ENCODE measurements at places on chromosomes 5 and 9. TPM values are rescaled to one million over a fixed set of nuclear protein-coding genes. Genes with fewer than 3 reads are reported as not detected.
A peak's percentile ranks its signal among the peaks of the same experiment; 100 is the strongest.

GRCh38 chr5:31898036-31898632 lies 259.2 kb downstream of the PDZD2 start:
- no peaks in the 10 kb centered on the region for H3K4me1 ChIP-seq
- H3K27ac ChIP-seq: no peak overlapping the region
- no peaks in the 10 kb centered on the region for H3K36me3 ChIP-seq
- no peaks in the 10 kb centered on the region for H3K27me3 ChIP-seq

GRCh38 chr5:133403741-133404364 lies 208.5 kb downstream of the FSTL4 start:
- no peaks in the 10 kb centered on the region for H3K4me1 ChIP-seq
- no peaks in the 10 kb centered on the region for H3K27me3 ChIP-seq
- H3K4me3 ChIP-seq: no peak overlapping the region
- no peak overlapping the region for H3K27ac ChIP-seq
- no peak for DNase-seq

- H3K36me3 ChIP-seq: no peaks in the 10 kb centered on the region
- peak overlapping the region; percentile 53 for H3K27ac ChIP-seq
- peaks cover 27% of the 10 kb centered on the region for H3K4me1 ChIP-seq
- H3K27me3 ChIP-seq: no peaks in the 10 kb centered on the region
- DNase-seq: no peak
- H3K4me3 ChIP-seq: peak overlapping the region; percentile 22
Measured at GRCh38 chr9:14992516-14992915, 82.3 kb upstream of the FREM1 start.

- DNase-seq: no peak
- H3K27me3 ChIP-seq: no peaks in the 10 kb centered on the region
- H3K36me3 ChIP-seq: peaks cover 12% of the 10 kb centered on the region
- H3K4me3 ChIP-seq: no peak overlapping the region
- H3K27ac ChIP-seq: no peak overlapping the region
- H3K4me1 ChIP-seq: no peaks in the 10 kb centered on the region
Measured at GRCh38 chr9:126842977-126843799, 17.3 kb upstream of the ZBTB34 start.

DNA sequence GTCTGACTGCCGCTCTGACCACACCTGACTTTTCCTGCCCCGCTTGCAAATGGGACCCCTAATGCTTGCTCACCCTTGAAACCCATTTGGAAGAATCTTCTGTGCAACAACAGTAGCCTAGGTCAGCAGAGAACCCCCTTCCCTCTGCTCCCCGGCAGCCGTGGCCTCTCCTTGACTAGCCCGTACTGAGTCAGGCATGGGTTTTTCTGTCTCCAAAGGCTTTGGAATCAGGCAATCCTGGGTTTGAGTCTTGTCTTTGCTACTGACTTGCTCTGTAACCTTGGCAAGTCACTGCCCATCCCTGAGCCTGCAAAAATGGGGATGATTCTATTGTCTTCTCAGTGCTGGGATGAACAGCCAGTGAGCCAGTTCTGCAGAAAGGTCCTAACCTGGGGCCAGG lies 135.4 kb downstream of the RGS3 start:
- no peak overlapping the region for H3K27ac ChIP-seq
- no peaks in the 10 kb centered on the region for H3K27me3 ChIP-seq
- no peak overlapping the region for H3K4me3 ChIP-seq
- H3K4me1 ChIP-seq: peaks cover 4% of the 10 kb centered on the region
- H3K36me3 ChIP-seq: peaks cover 49% of the 10 kb centered on the region
- no peak for DNase-seq

DNA sequence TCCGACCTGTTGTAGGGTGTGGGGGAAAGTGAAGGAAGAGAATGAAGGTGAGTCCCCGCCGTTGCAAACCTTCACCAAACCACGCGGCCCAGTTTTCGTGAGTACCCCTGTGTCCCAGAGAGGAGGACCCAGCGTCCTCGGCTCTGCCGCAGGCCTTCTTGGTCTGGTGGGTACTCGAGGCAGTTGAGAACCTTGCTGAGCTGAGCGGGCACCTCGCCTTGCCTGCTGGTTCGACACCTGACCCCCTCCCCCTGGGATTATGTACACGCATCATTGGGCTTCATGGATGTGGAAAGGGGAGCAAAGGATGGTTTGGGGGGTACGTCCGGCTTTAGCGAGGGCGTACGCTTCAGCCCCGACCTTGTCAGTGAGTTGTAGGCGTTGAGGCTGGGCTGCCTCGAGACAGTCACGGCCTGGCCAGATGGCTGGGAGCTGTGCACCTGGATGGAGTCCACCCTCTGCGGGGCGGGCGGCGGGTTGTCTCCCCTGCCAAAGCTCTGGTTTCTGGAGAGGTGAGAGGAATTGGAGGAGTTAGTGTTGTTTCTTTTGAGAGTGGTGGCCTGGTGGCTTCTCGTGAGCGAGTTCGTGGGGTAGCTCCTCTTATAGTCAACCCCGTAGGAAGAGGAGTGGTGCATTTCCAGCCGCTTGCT lies 128.1 kb downstream of the SEMA6A start:
- H3K4me3 ChIP-seq: no peak overlapping the region
- no peaks in the 10 kb centered on the region for H3K4me1 ChIP-seq
- H3K27me3 ChIP-seq: no peaks in the 10 kb centered on the region
- H3K27ac ChIP-seq: no peak overlapping the region
- no peaks in the 10 kb centered on the region for H3K36me3 ChIP-seq

DNA sequence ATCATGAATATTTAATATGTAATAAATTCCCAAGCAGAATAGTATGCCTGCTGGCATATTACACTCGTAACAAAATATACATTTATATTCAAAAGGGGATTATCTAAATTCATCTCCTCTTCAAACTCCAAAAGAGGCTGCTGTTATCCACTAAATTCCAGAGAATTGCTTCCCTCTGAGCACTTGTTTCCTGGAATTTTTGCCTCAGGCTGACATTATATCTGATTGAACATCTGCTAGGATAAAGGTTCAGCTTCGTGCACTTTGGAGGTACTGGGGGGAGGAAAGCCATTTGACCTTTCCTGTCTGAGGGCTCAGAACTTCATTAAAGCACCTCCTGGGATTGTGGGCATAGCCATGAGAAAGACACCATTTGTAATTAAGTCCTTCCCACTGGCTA lies 4.3 kb upstream of the HAPLN1 start:
- H3K4me3 ChIP-seq: no peak overlapping the region
- H3K27ac ChIP-seq: no peak overlapping the region
- peaks cover 10% of the 10 kb centered on the region for H3K4me1 ChIP-seq
- peaks cover 49% of the 10 kb centered on the region for H3K27me3 ChIP-seq

The IRX1 gene
- not detected for polyA plus RNA-seq

The KIAA0825 gene
- 0.89 TPM for polyA plus RNA-seq

DNA sequence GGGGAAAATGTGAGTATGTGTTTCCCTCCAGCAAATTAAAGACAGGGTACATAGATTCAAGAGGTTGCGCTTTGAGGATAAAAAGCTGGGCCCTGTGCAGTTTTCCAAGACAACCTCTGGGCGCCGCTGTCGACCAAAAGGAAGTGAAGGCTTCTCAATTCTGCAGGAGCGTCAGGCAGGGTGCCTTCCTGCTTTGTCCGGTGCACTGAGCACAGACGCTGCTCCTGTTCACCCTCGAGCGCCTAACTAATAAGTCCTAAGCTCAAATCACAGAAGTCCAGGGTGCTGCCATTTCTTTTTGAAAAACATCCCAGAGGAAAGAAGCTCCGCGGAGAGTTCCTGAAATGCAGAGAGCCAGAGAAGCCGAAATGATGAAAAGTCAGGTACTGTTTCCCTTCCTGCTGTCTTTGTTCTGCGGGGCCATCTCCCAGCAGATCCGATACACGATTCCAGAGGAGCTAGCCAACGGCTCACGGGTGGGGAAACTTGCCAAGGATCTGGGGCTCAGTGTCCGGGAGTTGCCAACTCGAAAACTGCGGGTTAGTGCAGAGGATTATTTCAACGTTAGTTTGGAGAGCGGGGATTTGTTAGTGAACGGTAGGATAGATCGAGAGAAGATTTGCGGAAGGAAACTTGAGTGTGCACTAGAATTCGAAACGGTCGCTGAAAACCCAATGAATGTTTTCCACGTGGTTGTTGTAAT lies at the start of gene PCDHGB1:
PCDHGB1 (plus strand) TSS at position 183 of the 703 bp plus-strand sequence; CDS start at position 345, 162 bp downstream.
- no peaks in the 10 kb centered on the region for H3K36me3 ChIP-seq
- H3K4me1 ChIP-seq: no peaks in the 10 kb centered on the region
- H3K27ac ChIP-seq: no peak within 1 kb of the TSS
- DNase-seq: no peak
- no peak within 1 kb of the TSS for H3K4me3 ChIP-seq

The DENND4C gene
- 8.1 TPM for polyA plus RNA-seq

GRCh38 chr9:97866848-97867247 lies 13.8 kb downstream of the FOXE1 start:
- no peaks in the 10 kb centered on the region for H3K36me3 ChIP-seq
- H3K4me1 ChIP-seq: peaks cover 3% of the 10 kb centered on the region
- H3K4me3 ChIP-seq: no peak overlapping the region
- no peak overlapping the region for H3K27ac ChIP-seq
- H3K27me3 ChIP-seq: peaks cover 31% of the 10 kb centered on the region

DNA sequence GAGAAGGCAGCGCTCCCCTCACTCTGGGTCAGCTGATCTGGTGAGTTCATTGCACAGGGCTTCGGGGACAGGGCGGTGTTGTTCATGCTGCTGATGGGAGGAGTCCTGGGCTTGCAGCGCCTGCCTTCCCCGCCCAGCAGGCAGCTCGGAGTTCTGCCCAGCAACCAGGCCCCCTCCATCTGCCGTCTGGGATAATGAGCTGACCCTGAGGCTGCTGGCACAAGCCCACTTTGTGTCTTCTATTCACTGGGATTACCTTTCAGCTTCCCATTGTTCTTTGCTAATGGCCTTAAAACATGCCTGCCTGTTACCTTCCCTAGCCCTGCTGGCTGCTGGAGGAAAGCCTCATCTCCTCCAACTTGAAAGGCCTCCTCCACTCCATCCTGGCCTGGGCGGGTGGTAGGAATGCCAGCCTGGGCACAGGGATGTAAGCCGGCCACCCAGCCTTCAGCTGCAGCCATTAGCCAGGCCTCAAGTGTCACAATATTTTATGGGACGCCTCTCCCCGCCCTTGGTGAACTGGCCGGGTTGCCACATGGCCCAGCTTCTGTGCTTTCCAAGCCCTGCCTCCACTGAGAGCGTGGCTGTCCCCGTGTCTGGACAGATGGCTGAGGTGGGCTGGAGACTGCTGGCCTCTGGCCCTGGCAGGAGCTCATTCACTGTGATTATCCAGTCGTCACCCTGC lies 70.4 kb downstream of the GADD45G start:
- H3K36me3 ChIP-seq: no peaks in the 10 kb centered on the region
- H3K27ac ChIP-seq: no peak overlapping the region

DNA sequence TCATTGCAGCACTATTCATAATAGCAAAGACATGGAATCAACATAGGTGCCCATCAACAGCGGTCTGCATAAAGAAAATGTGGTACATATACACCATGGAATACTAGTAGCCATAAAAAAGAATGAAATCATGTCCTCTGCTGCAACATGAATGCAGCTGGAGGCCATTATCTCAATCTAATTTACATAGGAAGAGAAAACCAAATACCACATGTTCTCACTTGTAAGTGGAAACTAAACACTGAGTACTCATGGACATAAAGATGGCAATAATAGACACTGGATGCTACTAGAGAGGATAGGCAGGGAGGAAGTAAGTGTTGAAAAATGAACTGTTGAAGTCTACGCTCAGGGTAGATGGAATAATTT lies 203.9 kb upstream of the CDH9 start:
- no peaks in the 10 kb centered on the region for H3K4me1 ChIP-seq
- no peak overlapping the region for H3K4me3 ChIP-seq
- no peak for DNase-seq
- H3K27me3 ChIP-seq: no peaks in the 10 kb centered on the region
- no peak overlapping the region for H3K27ac ChIP-seq
- H3K36me3 ChIP-seq: no peaks in the 10 kb centered on the region

DNA sequence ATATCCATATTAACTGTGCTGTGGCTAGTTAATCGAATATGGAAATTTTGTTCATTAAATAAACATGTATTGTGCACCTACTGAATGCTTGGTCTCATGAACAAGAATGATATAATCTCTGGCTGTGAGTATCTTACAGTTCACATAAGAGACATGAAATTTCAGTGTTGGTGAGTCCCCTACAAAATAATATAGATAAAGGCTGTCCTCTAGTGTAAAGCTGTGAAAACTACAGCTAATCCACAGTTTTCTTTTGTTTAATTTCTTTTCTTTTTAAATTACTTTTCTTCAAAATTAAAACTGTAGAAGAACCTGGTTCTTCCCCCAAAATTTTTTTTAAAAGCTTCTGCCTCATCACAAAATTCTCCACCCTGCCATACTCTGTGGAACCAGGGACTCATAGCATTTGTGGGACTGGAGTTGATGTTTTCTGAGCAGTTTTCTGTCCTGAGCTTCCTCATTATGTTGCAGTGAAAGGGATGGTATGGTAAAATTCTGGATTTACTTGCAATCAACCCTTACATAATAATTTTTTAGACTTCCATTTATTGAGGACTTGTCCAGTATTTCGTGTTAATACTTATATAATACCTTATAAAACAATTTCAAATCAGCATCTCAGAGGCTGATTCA lies 135.0 kb downstream of the STK32A start:
- H3K27me3 ChIP-seq: no peaks in the 10 kb centered on the region
- no peaks in the 10 kb centered on the region for H3K4me1 ChIP-seq
- H3K36me3 ChIP-seq: no peaks in the 10 kb centered on the region
- no peak for DNase-seq
- H3K4me3 ChIP-seq: no peak overlapping the region

- no peak overlapping the region for H3K27ac ChIP-seq
- no peak overlapping the region for H3K4me3 ChIP-seq
- DNase-seq: no peak
- H3K4me1 ChIP-seq: no peaks in the 10 kb centered on the region
- no peaks in the 10 kb centered on the region for H3K36me3 ChIP-seq
- H3K27me3 ChIP-seq: no peaks in the 10 kb centered on the region
Measured at GRCh38 chr5:125713109-125713805, 710.0 kb upstream of the GRAMD2B start.

DNA sequence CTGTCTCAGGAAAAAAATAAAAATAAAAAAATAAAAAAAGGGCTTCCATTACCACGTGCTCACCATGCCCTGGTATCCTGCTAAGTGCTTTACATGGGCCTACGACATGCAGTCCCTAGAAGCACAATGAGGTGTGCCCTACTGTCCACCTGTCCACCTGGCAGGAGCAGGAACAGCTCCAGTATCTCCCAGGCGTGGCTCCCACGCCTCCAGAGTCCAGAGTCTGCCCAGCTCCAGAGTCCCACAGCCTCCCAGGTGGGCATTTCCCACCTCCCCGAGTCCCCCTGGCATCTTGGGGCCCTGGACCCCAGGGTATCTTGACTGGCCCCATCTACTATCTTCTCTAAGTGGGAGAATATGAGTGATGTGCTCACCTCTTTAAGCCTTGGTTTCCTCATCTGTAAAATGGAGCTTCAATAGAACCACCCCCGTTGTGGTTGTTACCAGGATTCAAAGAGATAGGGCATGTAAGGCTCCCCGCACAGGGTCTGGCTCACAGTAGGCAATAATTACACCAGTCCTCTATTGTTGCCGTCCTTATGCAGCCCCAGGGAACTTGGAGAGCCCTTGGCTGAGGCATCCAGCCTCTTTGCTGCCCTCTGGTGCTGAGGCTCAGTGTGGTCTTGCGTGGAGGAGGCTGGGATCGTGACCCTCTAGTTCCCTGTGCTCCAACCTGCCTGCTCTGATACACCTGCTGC lies 8.9 kb downstream of the CXCL14 start:
- no peaks in the 10 kb centered on the region for H3K27me3 ChIP-seq
- no peak for DNase-seq
- H3K36me3 ChIP-seq: no peaks in the 10 kb centered on the region
